ENCODE measurements at places on chromosomes 7 and 10.

DNA sequence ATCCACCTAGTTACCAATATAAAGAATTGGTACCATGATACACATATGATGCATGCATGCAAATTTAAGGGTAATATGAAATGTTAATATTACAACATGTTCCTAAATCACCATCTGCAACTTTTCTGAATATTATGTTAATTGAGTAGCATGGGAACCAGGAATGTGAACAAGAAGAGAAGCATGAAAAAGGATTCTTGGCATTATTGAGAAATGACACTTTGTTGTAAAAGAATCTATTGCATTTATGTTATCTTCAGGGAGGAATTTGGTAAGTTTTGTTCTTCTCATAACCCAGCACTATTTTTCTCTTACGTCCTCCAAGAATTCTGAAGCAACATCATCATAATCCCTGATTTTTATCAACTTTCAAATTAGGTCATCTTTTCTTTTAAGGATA, 159.9 kb upstream of the SLC25A13 start:
- DNase-seq, result no peak

DNA sequence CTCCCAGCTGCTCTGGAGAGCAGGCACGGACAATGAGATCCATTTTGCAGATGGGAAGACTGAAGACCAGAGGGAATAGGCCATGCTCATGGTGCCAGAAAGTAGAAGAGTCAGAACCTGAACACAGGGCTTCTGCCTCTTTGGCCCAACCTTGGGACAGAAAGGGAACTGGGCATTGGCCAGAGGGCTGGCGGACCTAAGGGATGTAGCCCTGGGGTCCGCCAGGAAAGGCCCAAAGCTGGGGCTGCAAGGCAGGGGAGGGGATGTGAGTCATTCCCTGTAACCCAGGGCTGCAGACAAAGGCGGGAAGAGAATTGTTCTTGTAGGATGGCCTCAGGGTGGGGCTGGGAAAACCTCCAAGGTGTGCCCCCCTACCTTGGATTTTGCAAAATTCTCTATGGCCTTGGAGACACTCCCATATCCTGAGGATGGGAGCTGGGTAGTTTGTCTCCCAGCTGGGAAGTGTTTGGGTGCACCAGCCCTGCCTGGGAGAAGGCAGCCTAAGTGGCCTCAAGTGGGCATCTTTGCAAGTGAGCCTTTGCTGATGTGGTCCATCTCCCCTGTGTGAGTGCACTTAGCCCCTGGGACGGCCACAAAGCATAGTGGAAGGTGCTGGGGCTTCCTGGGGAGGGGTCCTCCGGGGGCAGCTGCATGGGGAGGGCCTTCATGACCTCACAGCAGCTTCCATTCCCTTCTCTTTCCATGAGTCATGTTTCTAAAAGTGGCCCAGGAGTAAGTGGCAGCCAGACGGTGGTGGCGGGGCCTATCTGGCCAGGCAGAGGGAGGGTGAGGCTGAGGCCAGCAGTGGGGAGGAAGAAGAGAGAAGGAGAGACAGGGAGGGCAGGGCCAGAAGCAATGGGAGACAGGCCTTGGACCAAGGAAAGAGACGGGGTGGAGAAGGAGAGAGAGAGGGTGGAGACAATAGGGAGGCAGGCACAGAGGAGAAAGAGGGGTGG, 9.2 kb downstream of the AQP1 start:
- no peak for DNase-seq

GRCh38 chr7:92621561-92622023, 31.4 kb upstream of the FAM133B start:
- DNase-seq, result no peak

GRCh38 chr7:121620953-121621606, 225.0 kb upstream of the FAM3C start:
- no peak for DNase-seq

- no peak for DNase-seq
Measured at GRCh38 chr10:127911218-127911866, 4.4 kb downstream of the PTPRE start.

GRCh38 chr7:128053023-128053422, 21.8 kb upstream of the LRRC4 start:
- DNase-seq, result no peak

DNA sequence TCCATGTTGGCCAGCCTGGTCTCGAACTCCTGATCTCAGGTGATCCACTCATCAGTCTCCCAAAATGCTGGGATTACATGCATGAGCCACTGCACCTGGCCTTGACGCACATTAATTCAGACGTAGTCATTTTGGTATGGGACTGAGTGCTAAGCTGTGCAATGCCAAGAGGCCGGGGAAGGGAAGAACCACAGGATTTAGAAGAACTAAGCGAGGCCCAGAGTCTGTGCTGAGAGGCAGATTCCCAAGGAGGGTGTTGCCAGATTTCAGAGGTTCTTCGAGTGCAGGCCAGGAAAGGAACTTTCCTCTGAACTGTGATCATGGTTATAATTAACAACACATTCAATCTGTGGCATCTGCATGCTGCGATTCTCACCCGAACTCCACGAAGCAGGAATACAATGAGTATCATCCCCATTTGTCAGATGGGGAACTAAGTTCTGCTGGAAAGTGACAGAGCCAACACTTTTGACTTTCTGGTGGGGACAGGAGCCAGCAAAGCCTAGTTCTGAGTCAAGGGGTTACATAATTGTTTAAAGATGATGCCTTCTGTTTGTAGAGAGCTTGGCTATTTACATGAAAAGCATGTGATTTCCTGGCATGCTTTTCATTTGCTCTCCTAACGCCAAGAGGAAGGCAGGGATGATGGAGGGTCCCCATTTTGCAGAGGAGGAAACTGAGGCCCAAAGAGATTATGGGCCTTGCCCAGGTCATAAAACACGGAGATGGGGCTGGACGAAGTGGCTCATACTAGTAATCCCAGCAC, 6.2 kb upstream of the ZAN start:
- no peak for DNase-seq

DNA sequence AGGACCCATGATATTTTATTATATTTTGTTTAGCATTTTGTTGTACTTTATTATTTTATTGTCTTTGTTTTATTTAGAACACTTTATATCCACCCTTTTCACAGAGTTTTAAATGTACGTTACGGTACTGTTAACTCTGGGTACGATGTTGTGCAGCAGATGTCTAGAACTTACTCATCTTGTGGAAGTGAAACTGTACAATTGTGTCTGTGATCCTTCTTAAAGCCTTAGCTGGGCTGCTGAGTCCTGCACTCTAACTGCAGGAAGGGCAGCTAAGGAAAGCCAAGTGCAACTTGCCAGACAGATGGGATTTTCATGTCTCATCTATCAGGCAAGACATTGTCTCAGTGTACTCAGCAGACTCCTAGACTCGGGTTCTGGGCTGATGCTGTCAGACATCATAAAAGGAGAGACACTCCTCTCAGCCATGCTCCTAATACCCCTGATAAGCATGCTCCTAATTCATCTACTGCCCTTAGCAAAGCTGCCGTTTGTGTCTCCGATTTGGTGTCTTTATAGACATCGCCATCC, 14.6 kb upstream of the INSYN2A start:
- DNase-seq, result no peak

- no peak for DNase-seq
Measured at GRCh38 chr7:11539853-11540252, 292.1 kb downstream of the THSD7A start.

DNA sequence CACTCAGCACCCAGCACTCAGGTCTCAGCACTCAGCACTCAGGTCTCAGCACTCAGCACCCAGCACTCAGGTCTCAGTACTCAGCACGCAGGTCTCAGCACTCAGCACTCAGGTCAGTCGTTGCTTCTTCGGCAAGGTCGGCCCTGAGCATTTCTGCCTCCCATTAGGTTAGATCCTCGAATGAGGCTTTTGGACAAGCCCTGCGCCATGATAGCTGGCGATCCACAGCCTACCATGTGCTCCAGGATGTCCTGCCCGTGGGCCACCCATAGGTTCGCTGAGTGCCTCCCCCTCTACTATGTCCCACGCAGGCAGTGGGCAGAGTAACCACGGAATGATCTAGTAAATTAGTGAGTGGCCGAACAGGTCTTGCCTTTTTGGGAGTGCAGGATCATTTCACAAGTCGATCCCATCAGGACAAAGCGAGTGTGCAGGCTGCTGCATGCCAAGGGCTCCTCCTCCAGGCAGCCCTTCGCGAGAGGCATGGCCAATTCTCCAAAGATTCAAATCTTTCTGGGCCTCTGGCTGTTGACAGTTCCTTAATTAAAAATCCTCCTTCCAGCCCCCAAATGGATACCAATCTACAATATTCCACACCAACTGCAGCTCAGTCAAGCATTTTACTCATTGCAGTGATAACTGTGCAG, 206.3 kb downstream of the ADARB2 start:
- DNase-seq, result no peak

DNA sequence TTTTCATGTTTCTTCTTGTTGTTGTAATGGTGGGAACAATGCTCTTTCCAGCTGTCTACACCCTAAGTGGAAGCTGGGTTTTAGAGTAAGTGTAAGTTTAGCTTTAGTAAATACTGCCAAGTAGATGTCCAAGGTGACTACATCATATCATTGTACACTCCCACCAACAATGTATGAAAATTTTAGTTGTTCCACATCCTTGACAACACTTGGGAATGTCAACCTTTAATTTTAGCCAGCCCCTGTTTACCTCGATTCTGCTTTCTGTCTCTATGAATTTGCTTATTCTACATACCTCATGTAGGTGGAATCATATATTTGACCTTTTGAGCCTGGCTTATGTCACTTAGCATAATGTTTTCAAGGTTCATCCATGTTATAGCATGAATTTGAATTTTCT, 93.0 kb downstream of the MTPAP start:
- no peak for DNase-seq

GRCh38 chr10:87974769-87975168, 111.3 kb downstream of the PTEN start:
- no peak for DNase-seq

GRCh38 chr10:60299961-60300883, 89.5 kb downstream of the ANK3 start:
- DNase-seq, result no peak

DNA sequence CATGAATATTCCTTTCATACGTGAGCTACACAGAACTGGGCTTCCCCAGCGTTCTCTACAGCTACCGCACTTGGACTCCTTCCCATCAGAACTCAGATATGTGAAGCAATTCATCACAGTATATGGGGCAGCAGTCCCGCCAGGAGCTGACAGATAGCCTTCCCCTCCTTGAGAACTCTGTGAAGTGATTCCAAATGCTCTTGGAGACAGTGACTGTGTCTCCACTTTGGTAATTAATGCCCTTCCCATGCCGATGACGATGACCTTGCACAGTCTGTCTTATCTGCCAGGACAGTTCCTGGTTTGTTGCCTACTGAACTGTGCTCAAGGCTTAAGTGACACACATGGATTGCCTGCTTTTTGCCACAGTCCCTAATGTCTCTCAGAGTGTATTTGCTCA, 75.0 kb upstream of the AFAP1L2 start:
- no peak for DNase-seq

GRCh38 chr10:99967961-99968360, 41.8 kb downstream of the DNMBP start:
- no peak for DNase-seq

GRCh38 chr7:155997431-155998327, 185.4 kb upstream of the SHH start:
- DNase-seq, result no peak

DNA sequence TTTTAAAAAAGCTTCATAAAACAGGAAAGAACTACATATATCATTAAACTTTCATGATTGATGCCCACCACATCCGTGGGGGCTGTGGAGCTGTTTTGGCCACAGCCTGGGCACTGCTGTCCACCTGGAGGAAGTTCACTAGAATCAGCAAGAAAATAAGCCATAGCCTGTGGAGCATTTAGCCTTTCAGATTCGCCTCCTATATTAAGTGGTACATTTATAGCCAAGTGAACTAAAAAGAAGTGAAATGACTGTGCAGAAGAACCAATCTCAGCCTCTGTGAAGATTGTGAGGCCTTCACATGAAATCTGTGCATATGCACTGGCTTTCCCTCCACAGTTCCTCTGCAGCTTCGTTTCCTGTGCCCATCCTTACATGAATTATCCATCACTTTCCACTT, 23.5 kb downstream of the WNT16 start:
- DNase-seq, result no peak

GRCh38 chr7:46900312-46901263, 681.3 kb downstream of the TNS3 start:
- no peak for DNase-seq

DNA sequence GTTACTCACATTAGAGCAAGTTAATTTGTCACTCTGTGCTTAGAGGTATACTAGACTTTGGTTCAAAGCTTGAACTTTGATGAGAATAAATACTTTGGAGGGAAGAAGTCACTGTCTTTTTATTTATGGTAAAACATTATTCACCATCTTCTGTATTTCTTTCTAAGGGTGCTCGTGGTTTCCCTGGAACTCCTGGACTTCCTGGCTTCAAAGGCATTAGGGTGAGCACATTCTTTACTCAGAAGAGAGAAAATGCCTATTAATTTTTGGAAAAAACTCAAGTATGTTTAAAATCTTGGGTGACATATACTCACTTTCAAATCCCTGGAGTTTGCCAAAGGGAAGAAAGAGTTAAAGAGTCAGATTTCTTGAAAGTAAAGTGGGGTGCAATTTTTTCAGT, 10.8 kb downstream of the COL1A2 start:
- no peak for DNase-seq

- no peak for DNase-seq
Measured at GRCh38 chr7:82595176-82595575, 151.6 kb upstream of the CACNA2D1 start.

GRCh38 chr10:79937701-79938151, 11.2 kb downstream of the SFTPD start:
- no peak for DNase-seq

- DNase-seq, result no peak
Measured at GRCh38 chr10:132707121-132707775, 78.7 kb downstream of the NKX6-2 start.
